Activated CD8-positive, alpha-beta memory T cell treated with anti-CD3 and anti-CD28 coated beads for 4 hours (primary cell): ENCODE measurements at places on chromosomes 6 and 20.

DNA sequence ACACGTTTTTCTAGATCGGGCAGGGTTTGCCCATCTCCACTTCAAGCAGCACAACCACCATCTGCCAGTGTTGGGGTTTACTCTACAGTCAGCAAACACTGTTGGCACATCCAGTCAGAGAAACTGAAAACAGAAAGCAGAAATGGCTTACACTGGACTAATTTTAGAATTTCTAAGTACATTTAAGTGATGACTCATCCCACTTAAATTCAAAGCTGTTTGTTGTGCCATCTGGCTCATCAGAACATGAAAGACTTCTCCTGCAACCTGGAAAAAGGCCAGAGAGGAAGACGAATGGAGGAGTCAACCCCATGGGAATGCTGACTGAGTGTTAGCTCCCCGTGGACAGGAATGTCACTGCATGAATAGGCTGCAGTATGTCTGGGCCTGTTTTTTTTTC, 21.8 kb downstream of the FAM209B start:
- DNase-seq: no peak

DNA sequence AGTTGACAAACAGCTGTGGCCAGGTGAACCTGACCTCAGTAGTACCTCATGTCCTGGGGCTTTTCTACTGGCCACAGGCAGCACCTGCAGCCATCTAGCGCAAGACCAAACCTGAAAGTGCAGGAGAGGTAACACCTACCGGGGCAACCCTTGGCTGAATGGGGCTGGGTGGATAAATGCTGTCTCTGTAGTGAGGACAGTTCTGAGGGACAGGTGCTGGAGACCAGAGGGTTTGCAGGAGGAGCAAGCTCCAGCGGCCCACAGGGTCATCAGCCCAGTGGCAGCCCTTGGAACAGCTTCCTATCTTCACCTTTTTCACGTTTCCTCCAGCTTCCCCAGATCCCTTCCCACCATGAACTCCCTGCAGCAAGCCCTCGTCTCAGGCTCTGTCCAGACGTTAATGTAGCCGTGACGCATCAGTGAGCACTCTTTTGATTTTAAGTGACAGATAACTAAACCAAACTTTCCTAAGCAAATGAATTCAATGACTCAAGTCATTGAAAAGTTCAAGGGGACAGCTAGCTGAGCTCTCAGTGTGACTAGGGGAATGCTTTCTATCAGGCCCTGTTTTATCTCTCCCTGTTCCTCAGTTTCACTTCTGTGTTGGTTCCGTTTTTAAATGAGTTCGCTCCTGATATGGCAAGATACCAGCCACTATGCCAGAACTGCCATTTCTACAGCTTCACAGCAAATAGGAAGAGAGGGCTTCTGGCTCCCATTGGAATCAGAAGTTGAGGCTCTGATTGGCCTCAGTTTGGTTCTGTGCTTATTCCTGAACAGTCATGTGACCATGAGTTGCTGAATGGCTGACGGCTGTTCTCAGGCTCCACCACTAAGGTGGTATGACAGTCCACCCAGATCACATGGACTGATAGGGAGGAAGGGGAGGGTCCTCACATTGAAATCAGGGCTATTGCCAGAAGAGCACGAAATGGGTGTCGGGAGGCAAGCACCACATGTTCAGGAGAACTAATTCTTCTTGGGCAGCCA, 12.1 kb upstream of the PFDN4 start:
- no peak for DNase-seq

DNA sequence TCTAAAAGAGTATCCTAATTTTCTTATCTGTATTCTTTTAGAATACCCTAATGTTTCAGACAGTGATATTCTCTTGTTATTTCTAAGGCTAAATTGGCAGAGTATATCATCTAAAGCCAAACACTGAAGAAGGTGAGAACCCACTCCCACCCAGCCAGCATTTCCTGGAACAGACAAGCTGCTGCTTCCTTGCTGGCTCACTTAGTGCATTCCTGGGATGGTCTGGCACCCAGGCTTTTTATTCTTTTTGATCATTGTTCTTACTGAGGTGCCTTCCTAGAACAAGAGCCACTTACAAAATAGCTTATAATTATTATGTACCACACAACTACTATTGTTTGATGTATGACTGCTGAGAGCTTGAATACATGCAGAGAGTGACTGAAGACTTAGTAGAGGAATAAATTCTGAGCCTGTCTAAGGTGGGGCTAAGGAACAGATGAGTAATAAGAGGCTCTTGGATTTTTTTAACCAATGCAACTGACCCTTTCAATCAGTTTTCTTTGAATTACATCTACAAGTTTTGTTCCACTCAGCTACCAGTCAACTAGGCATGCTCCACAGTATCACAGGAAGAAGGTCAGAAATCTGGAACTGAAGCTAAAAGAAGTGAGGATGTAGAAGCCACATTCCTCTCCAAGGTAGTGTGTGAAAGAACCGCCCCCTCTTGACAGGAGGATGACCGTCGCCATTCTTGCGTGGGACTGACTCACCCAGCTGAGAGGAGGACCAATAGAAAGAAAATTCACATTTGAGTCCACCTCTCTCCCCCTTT, 30.1 kb downstream of the PRPH2 start:
- no peak for DNase-seq

- no peak for DNase-seq
Observed at GRCh38 chr20:57429580-57430200, 38.5 kb downstream of the RBM38 start.

GRCh38 chr6:33860706-33861474, 57.1 kb upstream of the MLN start:
- DNase-seq: no peak

DNA sequence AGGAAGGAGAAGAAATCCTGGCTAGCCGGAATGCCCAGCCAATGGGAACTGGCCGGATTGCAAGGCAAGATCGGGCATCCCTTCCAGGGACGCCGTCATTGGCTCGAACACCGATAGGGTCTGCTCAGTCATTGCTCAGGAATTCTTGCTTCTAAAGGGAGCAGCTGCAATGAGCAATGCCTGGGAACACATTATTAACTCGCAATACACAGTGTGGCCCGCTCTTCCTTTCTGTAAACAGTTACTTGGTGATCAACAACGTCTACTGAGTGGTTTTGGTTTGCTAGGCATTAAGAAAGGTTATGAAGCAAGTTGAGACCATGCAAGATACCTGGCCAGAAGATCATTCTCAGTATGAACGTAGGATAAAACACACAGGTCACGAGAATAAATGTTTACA, 165.4 kb upstream of the CITED2 start:
- no peak for DNase-seq

DNA sequence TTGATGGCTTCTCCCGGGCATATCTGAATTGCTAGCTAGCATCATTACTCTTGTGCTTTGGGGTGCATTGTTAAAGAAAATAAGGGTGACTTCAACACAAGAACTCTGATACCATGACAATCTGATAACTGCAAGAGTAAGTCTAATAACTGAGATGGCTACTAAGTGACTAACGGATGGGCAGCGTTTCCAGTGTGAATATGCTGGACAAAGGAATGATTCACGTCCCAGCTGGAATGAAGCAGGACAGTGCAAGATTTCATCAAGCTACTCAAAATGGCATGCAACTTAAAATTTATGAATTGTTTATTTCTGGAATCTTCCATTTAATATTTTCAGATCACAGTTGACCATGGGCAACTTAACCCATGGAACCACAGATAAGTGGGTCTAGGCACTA, 31.7 kb downstream of the MOXD1 start:
- no peak for DNase-seq

DNA sequence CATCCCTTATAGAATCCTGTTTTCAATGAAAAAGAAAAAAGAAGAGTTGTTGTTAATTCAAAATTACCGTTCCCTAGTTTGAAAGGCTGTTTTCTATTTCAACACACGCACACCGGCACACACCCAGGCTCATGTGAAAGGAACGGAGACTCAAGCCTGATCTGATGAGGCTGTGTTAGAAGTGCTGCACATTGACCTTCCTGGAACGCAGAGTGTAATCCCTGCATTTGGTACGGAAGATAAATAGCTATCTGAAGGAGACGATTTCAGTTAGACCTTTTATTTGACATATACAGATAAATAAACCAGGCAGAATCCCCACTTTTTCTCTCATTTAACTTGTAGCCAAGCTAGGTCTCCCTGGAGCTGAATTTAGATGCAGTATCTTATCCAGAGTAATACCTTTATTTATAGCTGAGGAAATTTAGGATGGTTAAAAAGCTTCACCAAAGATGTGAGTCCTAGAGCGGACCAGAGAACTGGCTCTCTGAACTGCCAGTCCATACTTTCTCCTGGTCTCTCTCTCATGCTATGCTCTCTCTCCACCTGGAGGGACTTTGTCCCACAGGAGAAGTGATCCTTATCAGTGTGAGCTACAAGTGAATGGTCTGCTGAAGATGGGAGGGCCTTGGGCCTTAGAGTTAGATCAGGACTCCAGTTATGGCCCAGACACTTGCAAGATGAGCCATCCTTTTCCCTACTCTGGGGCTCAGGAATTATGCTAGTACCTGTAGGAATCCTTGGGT, 30.6 kb downstream of the MAP3K4 start:
- no peak for DNase-seq

DNA sequence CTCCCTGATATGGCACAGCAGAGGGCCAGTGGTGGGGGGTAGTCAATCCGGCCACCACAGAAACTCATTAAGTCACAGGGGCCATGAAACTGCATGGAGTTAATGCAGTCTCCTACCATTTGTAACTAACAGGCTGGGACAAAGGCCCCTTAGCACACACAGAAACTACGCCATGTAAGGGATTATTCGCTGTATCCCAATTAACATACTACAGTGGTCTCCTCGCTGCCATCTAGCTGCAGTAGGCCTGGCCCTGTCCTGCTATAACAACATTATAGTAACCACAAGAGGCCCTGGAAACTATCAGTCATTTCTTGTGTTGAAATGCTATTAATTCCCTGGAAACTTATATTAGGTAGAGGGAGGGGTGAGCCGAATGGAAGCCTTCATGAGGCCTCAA, 72.3 kb upstream of the CCN2 start:
- DNase-seq: no peak

GRCh38 chr6:100417036-100417435, 47.7 kb downstream of the SIM1 start:
- no peak for DNase-seq

- no peak for DNase-seq
Observed at GRCh38 chr20:50689864-50690649, 1.3 kb downstream of the RIPOR3 start.

- DNase-seq: no peak
Observed at GRCh38 chr6:134398453-134398852, 80.5 kb upstream of the SGK1 start.

DNA sequence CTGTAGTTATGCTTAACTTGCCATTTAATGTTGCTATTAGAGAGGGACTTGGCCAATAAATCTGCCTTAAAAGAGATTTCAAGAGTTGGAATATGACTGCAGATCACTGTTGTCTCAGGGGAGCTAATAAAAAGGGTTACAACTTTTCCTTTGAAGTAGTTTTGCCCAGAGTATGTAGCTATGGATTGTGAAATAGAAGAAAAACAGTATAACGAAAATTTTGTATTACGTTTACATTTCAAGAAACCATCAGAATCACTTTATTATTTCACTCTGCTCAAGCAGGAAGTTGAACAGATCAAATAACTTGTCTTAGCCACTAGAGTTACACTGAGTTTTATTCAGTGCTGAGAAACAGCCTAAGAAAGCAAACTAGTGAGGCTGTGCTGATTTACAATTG, 3.0 kb upstream of the ZSCAN26 start:
- DNase-seq: no peak

GRCh38 chr6:137571854-137572253, 77.7 kb upstream of the OLIG3 start:
- peak; percentile 38 for DNase-seq

GRCh38 chr20:57680934-57681914, 28.6 kb downstream of the PMEPA1 start:
- peak; percentile 7 for DNase-seq

- no peak for DNase-seq
Observed at GRCh38 chr6:1280666-1281300, 31.1 kb upstream of the FOXQ1 start.

DNA sequence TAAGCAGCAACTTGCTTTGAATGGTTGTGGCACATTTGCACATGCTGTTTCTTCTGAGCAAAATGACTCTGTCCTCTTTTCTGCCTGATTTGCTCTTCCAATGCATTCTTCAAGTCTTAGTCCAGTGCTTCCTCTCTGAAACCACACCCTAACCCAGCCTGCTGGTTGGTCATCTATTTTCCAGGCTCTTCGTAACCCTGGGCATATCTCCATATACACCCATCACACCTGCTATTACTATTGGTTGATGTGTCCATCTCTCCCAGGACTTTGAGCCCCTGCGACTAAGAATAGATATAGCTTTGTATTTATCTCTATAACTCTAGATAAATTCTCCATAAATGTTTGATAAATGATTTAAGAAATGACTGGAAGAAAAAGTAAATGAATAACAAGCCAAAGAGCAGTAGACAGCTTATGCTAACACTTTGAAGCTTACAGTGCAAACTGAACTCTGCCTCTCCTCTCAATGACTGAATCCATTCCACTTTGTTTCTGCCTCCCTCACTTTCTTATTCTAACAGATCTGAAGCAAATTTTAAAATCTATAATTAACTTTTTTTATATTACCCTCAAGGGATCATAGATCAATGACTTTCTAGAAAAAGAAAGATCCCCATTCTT, 59.7 kb upstream of the NT5E start:
- no peak for DNase-seq

DNA sequence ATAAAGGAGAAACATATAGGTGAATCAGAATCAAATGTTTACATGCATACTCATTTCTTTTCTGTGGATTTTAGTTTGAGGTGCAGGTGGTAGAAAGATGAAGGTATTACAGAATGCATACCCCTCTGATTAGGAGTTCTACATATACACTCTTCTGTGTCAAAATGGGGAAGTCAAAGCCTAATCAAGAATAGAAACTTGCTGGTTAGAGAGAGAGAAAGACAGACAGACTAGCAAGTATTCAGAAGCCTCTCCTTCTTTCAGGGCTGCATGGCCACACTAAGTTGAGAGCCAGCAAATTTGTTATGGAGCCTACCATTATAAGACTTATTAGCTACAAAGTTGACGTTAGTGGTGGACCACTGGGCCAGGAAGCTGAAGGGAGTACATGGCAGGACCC, 358.3 kb upstream of the EYS start:
- DNase-seq: no peak

GRCh38 chr6:99867026-99867425, 127.0 kb downstream of the MCHR2 start:
- no peak for DNase-seq

DNA sequence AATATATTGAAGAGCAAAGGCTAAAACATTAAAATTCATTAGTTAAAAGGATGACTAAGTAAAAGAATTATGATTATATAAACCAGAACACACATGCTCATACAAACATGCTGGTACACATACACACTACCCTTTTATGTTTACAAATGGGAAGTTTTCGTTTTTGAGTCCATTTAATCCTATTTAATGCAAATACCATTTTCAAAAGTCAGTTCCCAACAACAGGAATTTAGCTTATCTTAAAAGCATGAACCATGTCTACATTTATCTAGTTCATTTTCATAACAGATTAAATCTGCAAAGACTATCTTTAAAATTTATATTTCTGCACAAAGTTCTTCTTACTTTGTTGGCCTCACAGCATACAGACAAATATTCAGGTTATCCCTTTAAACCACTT, 42.5 kb downstream of the MAN1A1 start:
- no peak for DNase-seq

- DNase-seq: no peak
Observed at GRCh38 chr20:17932396-17932795, 36.2 kb downstream of the SNX5 start.
